CD4-positive, alpha-beta T cell treated with Interleukin-17A for 1 hour (primary cell): ENCODE measurements at places on chromosomes 7 and 10.

DNA sequence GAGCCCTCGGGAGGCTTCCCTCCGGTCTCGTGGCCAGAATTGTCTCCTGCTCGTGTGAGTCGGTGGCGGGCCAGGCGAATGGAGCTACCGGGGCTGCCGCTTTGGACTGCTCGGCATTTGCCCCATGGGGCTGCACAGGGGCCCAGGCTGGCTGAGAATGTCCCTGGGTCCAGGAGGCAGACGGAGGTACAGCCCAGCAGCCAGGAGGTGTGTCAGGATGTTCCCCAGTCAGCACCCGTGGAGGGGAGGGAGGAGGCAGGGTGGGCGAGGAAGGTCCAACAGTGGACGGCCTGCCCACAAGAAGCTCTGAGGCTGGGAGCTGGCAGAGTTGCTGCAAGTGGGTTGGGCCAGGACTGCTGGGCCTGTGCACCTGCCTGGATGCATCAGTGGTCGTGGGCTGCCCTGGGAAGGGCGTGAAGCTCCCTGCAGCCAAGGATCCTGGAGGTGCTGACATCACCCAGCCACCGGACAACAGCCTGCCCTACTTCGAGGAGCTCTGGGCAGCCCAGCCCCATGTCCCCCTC, 46.4 kb downstream of the PDGFA start:
- DNase-seq = no peak

DNA sequence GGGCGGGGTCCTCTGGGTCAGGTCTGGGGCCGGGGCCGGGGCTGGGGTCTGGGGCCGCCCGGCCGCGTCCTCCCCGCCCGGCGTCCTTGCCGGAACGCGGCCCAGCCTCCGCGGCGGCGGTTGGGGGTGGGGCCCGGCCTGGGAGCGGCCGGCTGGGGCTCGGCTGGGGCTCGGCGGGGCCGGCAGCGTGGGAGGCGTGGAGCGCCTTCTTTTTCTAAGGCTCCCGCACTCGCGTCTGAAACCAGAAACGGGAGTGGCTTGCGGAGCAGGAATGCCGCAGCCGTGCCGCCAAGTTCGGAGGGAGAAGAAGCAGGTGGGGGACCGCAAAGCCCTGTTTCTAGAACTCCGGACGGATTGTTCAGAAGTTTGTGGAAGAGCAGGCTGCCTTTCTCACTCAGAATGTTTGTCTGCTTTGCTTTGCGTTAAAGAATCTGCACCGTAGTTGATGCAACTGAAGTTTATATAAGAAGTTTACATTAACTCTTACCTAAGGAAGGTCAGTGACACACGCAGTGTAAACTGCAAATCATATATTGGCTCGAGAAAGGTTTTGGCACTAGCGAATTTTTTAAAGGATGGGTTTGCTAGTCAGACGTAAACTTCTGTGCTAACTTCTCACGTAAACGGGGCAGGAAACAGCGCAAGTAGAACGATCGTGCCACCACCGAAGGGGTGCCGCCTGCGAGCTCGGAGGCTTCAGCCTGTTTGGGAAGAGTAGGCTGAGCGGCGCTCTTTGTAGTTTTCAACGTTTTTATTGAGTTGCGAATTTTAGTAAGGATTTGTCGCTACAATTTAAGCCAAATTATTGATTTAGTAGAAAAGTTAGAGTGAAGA, 729 bp downstream of the DNAJB6 start:
- peak; percentile 66 for DNase-seq

DNA sequence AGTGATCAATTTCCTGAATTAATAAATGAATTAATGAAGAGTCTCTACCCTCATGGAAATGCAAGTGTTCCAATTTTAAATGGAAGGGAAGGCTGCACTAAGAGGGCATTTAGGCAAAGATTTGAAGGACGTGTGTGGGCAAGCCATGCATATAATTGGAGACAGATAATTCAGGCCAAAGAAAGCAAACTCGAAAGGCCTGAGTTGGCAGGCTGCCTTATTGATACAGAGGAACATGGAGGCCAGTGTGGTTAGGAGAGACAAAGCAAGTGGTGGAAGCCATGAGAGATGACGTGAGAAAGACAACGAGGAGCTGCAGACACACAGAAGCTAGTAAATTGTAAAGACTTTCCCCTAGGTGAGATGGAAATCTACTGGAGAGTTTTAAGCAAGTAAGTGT, 15.4 kb upstream of the PCLO start:
- no peak for DNase-seq

GRCh38 chr10:62000037-62000603, 98.6 kb downstream of the ARID5B start:
- no peak for DNase-seq

DNA sequence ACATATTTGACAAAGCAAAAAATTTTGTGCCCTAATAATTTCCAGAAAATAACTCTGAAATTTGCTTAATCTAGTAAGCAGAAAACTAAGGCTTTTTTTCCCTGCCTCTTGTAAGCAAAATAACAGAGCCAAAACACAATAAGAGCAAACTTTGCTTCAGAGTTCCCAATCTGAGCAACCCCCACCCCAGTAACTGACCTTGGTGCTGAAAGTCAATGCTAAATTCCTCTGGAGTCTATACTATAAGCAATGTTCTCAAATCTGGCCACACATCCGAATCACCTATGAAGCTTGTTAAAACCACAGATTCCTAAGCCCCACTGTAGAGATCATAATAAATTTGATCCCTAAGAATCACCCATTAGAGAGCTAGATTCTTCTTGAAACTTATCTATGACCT, 150.5 kb downstream of the ELAPOR2 start:
- DNase-seq = no peak

- DNase-seq = no peak
Measured at GRCh38 chr10:92873029-92873428, 24.7 kb downstream of the EXOC6 start.

- DNase-seq = no peak
Measured at GRCh38 chr7:101154693-101155102, 422 bp downstream of the AP1S1 start.

DNA sequence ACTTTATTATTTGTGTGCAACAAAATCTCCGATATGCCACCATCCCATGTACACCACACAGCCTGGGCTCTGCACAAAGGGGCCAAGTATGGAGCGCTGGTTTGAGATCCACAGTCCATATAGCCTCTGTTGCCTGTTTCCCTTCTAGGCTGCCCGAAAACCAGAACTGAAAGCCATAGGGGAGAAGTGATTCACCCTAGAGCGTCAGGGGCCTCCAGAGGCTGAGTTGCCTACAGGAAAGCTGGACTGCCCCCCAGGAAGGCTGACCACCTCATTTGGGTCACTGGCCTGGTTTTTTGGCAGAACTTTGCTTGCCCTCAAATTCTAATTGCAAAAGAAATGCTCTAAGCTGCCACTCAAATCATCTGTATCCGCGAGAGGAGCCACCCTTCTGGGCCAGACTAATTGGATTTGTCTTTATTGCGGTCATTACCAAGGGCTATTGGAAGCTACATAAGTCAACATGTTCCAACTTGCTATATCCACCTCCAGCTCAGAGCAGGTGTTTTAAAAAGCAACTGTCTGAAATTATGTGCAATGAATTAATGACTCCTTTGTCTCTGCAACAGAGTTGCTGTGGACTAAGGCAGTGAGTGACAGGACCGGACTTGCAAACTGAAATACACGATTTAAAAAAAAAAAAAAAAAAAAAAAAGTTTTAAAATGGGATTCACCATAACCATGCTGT, 28.3 kb upstream of the FRMD4A start:
- no peak for DNase-seq
